ENCODE measurements at places on chromosomes 3 and 15. TPM values are rescaled to one million over a fixed set of nuclear protein-coding genes. Genes with fewer than 3 reads are reported as not detected.

- no peak for DNase-seq
Measured at GRCh38 chr15:62572797-62573196, 407.7 kb upstream of the C2CD4B start.

DNA sequence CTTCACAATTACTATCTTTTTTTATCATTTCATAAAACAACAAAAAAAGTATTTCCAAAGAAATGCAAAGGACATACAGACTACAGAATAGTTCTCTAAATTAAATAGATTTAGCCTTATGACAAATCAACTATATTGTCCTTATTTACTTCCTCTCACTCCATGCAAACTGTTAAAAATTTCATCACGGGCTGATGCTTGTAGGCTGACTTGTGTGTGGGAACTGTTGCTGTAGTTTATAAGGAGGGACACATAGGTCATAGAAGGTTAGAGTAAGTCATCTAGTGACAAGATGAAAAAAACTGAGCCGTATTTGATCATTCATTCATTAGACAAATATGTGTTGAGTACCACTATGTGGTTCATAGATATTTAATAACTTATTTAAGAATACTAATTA is 232.5 kb upstream of the TBL1XR1 start:
- DNase-seq = no peak

DNA sequence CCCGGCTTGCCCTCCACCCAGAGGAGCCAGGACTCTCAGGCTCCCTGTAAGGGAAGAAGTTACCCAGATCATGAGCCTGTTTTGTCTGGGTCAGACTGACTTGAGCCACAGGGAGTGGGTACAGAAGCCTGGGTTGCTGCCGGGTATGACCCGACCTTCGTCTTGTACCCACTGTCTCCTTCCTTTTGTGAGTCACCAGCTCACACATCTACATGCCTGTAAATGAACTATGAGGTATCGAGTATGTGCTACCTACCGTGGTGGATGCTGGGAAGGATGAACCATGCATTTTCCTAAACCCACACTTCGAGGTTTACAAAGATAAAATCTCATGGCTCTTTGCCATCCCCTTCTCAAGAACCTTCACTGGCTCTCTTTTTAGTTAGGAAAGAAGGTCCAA is 56.9 kb downstream of the CACNA1D start:
- DNase-seq = no peak

DNA sequence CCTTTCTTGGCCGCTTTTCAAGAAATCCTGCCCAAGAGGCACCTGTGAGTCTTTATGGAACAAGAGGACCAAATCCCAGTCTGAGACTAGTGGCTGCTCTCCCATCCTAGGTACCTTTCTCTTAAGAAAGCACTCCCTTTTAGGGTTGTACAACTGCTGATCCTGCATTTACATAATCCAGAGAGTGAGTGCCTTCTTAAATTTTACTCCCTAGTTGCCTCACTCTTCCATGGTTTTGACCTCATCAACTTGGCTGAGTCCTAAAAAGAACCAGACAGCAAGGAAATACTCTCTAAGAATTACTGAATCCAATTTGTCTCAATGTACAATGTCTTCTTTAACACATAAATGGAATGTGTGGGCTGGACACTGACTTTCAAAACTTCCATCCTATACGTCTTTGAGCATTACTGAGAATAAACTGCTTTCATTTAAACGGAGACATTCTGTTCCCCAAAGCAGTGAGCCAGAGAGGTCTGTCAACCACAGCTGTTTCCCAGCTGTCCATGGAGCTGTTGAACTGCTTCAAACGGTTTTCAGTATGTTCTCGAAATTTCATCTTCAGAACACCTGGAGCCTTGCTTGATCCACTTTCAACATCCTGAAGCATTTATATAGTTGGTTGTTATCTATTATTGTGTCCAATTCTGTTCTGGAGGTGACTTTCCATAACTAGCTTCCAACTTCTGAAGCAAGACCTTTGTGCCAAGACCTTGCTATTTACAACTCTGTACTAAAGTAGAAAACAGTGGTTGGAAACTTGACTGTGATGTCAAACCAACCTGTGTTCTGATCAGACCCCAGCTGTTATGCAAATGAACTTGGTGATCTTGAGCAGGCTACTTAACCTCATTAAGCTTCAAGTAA is 179.1 kb downstream of the SLC9A9 start:
- no peak for DNase-seq

DNA sequence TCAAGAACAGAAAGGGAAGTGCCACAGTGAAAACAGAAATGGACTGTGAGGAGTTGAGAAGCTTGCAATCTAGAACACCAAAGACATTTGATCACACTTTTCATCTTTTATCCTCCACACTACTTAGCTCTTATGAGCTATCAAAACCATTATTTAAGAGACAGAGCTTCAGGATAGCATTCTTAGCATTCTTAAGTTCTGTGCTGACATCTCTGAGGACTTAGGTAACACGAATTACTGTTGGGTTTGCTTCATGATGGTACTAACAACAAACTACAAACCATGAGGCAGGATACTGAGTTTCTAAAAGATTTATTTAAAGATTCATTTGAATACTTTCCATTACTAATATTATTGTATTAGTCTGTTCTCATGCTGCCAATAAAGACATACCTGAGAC is 1038.6 kb downstream of the TUSC7 start:
- no peak for DNase-seq

DNA sequence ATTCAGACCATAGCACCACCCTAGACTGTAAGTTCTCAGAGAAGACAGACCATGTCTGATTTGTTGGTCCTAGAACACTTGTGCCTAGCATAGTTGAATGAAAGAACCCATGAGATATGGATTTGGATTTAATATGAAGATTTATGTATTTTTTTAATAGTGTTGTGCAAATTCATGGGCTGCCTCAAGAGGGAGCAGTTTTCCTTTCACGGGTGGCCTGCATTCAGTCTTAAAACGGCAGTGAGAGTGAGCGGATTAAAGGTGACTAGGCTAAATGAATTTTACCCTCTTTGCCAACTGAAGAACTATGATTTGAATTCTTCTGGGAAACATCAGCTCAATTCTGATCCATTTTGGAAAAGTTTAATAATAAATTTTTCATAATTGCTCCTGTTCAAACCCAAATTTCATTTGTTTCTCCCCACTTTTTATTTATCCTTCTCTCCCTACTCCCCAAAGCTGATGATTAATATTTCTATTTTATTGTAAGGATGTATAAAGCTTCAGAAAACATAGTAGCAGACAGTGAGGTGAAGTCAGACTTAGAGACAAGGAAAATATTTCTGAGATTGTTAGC is 67.3 kb downstream of the MORC1 start:
- DNase-seq = no peak

The CTXN2 gene
- not detected for total RNA-seq

Data from pancreas (tissue), 10 donors.